Left renal cortex interstitium (tissue), 4 donors: ENCODE measurements at places on chromosomes 7 and 10.

- no peak for DNase-seq
Observed at GRCh38 chr7:116101704-116102103, 71.1 kb upstream of the TFEC start.

DNA sequence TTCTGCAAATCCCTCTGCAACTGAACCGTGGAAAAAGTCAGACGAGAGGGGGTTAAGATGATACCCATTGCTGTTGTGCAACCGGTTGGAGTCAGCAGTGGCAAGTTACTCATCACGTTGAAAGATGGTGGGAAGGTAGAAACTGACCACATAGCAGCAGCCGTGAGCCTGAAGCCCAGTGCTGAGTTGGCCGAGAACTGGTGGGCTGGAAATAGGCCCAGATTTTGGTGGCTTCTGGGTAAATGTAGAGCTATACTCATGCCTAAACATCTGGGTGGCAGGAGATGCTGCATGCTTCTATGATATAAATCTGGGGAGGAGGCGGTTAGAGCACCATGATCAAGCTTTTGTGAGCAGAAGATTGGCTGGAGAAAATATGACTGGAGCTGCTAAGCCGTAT is 78.6 kb downstream of the ARL5B start:
- DNase-seq: no peak

DNA sequence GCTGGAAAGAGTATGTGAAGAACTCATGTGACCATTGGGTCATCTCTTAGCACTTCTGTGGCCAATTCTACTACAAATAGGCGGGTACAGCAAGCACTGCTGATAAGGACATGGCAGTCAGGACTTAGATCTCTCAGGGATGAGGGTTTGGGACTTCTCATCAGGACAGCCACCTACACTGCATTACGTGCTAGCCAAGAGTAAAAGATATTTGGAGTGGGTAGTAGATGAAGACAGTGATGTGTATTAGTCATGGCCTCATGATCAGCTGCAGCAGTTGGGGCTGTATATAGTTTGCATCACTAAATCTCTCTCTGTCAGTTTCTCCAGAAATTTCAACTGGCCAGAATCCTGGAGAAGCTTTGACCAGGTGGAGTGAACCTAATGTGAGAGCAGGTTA is 9.2 kb downstream of the TAS2R60 start:
- DNase-seq: no peak

DNA sequence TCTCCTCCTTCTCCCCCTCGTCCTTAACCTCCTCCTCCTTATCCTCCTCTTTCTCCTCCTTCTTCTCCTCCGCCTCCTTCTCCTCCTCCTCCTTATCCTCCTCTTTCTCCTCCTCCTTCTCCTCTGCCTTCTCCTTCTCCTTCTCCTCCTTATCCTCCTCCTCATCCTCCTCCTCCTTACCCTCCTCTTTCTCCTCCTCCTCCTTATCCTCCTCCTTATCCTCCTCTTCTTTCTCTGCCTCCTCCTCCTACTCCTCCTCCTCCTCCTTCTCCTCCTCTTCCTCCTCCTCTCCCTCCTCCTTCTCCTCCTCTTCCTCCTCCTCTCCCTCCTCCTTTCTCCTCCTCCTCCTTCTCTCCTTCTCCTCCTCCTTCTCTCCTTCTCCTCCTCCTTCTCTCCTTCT is 14.5 kb downstream of the PLXNA4 start:
- no peak for DNase-seq

- DNase-seq: no peak
Observed at GRCh38 chr10:61904733-61905725, 3.5 kb downstream of the ARID5B start.

- no peak for DNase-seq
Observed at GRCh38 chr7:129222064-129222463, 2.8 kb upstream of the AHCYL2 start.

- DNase-seq: no peak
Observed at GRCh38 chr7:116689790-116690259, 17.8 kb downstream of the MET start.
